ENCODE measurements at places on chromosomes 2 and 18. TPM values are rescaled to one million over a fixed set of nuclear protein-coding genes. Genes with fewer than 3 reads are reported as not detected.

Gene ARHGAP28
- total RNA-seq: not detected

Gene SEPTIN10
- 102 TPM for total RNA-seq

Gene PLCL1
- 0.09 TPM for total RNA-seq

Gene CTDSP1
- 72.6 TPM for total RNA-seq

Gene CDK15
- 48.1 TPM for total RNA-seq

Gene UGT1A4
- total RNA-seq: not detected

Gene CFAP210
- total RNA-seq: 0.15 TPM

Gene GKN1
- total RNA-seq: not detected

Gene LRATD1
- 0.07 TPM for total RNA-seq

- no peak for DNase-seq
Observed at GRCh38 chr2:56519806-56520205, 336.0 kb downstream of the CCDC85A start.

DNA sequence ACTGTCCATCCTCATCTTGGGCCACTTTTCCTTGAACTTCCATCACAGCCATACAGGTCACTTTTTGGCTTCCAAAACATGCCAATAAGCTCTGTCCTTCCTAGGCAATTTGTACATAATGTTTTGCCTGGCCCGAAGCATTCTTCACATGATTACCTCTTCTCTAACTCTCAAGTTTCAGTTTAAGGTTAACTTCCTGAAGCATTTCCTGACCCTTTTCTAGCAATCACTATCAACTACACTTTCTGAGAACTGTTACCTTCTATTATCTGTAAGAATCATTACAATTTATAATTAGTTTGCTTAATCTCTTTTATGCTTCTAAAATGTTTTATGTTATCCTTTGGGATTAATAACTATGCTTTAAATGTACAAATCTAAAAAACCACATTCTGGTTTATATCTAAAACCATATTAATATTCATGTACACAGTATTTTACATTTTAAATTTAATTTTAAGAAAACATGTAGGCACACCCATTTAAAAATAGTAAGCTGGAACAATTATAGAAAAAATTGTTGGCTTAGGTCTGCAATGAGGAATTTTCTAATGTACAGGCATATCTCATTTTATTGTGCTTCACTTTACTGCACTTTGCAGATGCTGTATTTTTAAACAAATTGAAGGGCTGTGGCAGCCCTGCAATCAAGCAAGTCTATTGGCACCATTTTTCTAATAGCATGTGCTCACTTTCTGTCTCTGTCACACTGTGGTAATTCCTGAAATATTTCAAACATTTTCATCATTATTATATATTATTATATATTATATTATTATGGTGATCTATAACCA lies 76.4 kb downstream of the C2orf74 start:
- DNase-seq: no peak

GRCh38 chr2:29881089-29881730 lies 40.2 kb downstream of the ALK start:
- DNase-seq: no peak

DNA sequence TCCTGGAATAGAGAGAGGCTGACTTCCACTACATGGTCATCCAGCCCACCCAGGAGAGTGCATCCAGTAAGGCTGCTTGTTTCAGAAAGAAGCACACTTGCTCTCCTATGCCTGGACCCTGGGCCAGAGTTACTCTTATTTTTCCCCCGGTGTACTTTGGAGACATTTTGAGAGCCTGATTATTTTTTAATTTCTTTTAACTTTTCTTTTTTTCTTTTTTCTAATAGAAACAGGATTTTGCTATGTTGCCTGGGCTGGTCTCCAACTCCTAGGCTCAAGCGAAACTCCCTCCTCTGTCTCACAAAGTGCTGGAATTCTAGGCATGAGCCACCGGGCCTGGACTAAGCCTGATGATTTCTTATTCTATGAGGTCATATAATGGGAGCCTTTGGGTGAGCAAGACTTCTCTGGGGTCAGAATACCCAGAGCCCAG lies 62.2 kb downstream of the RPL37A start:
- peak; percentile 64 for DNase-seq

- no peak for DNase-seq
Observed at GRCh38 chr2:137937246-137937645, 27.0 kb upstream of the HNMT start.

- no peak for DNase-seq
Observed at GRCh38 chr18:50636366-50637057, 76.6 kb downstream of the MAPK4 start.

GRCh38 chr2:212904646-212905045 lies 246.8 kb downstream of the IKZF2 start:
- no peak for DNase-seq

DNA sequence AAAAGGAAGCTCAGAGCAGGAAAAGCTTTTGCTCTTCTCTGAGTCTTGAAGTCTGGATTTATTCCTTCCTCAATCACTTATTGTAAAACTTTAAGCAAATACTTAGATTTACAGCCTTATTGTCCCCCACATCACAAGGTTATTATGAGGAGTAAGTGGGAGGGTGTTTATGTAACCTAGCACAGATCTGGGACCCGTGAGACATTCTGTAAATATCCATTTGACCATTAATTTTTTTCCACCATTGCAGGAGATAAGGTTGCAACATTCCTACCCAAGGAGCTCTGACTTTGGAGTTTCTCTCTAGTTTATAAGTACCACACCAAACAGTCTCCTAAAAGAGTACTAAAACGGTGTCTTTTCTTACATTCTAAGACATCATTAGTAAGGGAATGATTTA lies 52.1 kb upstream of the CTIF start:
- peak; percentile 43 for DNase-seq

DNA sequence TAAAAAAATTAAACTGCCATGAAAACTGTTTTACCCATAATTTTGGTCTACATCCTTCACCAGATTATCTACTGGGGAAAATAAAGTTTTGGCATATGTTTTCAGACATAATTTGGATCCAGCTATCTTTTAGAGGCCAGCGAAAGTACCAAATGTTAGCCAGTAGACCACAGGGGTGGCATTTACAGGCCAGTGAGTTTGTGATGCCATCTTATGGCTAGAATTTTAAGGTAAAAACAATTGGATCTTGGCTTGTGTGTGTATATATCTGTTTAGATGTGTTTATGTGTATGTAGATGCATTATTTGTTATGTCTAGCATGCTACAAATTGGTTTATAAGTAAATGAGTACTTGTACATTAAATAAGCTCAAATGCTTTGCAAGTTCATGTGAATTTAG lies 322.6 kb downstream of the ASXL3 start:
- no peak for DNase-seq

GRCh38 chr2:113158884-113159553 lies 14.8 kb upstream of the PSD4 start:
- peak; percentile 19 for DNase-seq

DNA sequence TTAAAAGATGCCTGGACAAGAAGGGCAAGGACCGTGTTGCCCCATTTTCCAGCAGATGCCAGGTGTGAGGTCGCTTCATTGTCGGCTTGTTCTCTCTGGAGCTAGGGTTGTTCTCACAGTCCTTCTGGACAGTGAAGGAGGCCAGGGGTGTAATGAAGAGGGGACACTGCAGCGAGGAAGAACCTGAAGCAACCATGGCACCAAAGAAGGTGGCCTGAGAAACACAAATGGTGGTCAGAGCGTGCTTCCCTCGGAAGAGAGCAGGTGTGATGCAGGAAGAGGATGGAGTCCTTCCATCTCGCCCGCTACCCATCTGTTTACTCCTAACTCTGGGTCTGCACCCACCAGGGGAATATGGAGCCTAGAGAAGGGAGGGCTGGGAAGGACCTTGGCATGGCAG lies 50.3 kb upstream of the TWIST2 start:
- no peak for DNase-seq

GRCh38 chr2:196453613-196454047 lies 185.9 kb upstream of the CCDC150 start:
- DNase-seq: peak; percentile 32

GRCh38 chr18:13218368-13218991 lies at the start of gene LDLRAD4:
Gene LDLRAD4, plus strand, starts transcription at chr18:13218760.
- no peak for DNase-seq

GRCh38 chr18:61690418-61691138 lies 202.2 kb downstream of the RNF152 start:
- no peak for DNase-seq

DNA sequence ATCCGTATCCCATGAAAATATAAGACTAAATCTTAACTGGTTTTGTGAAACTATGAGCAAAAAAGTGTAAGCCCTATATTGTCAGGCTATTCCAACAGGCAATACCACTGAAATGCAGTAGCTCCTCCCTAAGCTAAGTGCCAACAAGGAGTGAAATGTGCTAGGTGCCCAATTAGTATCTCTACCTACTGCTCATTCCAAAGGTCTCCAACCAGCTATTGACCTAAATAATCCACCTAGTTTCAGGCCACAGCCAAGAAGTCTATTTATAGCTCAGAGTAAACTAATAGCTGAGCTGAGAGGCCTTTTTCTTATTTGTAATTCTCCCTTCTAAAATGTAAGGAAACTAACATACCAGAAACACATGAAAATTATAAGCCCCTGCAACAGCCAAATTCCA lies 482.2 kb downstream of the DCC start:
- DNase-seq: no peak

GRCh38 chr2:226904592-226904991 lies 68.7 kb downstream of the RHBDD1 start:
- no peak for DNase-seq

GRCh38 chr2:152718909-152719645 lies 657 bp downstream of the ARL6IP6 start:
- DNase-seq: peak; percentile 39

GRCh38 chr18:39058386-39059000 lies 1492.9 kb upstream of the CELF4 start:
- DNase-seq: no peak

GRCh38 chr2:108370080-108370479 lies 7.7 kb upstream of the SULT1C4 start:
- DNase-seq: no peak

- peak; percentile 28 for DNase-seq
Observed at GRCh38 chr18:421247-422155, 79.0 kb downstream of the COLEC12 start.

- DNase-seq: no peak
Observed at GRCh38 chr2:88018909-88019308, 2.6 kb upstream of the RNU2-63P start.

DNA sequence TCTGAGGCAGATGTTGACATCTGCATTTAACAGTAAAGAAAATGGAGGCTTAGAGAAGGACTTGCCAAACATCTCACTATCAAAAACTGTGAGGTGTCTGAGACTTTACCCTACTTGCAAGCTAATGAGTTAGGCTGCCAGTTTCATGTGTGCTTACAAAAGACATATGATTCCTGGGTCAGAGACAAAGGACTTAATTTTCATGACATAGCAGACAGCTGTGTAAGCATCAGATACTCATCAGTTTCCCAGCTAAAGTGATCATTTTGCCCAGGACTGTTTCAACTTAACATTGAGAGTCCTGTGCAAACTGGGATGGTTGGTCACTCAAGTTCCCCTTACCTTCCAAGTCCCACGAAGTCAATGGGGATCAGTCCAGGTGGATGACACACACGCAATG lies 18.9 kb upstream of the DAPL1 start:
- DNase-seq: no peak

GRCh38 chr18:21678859-21679258 lies 25.7 kb downstream of the ABHD3 start:
- no peak for DNase-seq

DNA sequence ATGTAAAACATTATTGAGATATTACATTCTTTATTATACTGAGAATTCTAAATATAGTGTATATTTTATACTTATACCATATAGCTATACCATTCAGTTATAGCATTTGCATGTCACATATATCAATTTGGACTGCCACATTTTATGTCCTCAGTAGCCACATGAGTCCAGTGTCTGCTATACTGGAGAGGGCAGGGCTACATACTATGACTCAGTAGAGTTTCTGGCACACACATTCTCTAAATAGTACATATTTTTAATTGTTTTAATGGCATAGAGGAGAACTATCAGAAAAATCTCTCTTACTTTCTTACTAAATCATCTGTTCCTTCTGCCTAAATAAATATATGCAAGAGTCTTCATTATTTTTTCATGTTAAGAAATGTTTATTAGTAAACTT lies 55.4 kb upstream of the COL5A2 start:
- peak; percentile 13 for DNase-seq

DNA sequence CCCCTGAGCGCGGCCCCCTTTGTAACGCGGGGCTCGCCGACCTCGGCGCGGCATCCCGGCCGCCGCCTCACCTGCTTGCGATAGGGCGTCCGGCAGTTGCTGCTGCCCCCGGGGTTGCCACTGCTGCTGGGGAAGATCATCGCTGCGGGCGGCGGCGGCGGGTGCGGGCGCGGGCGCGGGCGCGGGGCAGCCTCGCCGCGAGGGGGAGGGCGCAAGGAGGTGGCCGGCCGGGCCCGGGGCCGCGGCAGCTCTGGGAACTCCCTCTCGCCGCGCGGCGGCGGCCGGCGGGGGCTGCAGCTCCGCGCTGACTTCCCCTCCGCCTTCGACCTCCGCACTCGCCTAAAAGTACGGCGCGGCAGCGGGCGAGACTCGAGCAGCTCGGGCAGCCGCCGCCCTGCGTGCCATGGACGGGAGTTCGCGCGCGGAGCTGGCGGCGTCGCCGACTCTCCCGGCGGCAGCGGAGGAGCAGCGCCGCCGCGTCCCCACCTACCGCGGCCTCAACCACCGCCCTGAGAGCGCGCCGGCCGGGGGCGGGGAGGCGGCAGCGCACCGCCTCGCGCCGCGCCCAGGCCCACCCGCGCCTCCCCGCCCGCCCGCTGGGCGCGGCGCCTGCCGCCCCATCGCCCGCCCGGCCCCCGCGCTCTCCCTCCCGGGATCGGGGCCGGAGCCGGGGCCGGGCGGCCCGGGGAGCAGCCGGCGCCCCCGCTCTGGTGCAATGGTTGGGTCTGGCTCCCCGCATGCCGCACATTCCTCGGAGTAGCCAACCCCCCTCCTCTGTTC lies 86.0 kb downstream of the RBMS1 start:
- peak; percentile 36 for DNase-seq

GRCh38 chr2:8376603-8377410 lies 305.0 kb upstream of the ID2 start:
- no peak for DNase-seq

Measured in HFFc6 (cell line).